Lung (tissue), 17 donors: ENCODE measurements at places on chromosomes 3 and 15. TPM values are rescaled to one million over a fixed set of nuclear protein-coding genes. Genes with fewer than 3 reads are reported as not detected.

Gene DPPA2
- total RNA-seq, result not detected

Gene GADL1
- total RNA-seq, result 0.06 TPM

Gene CEMIP
- total RNA-seq, result 3.6 TPM

Gene ANKRD63
- total RNA-seq, result not detected

GRCh38 chr15:53458736-53459135 lies 300.7 kb downstream of the WDR72 start:
- no peak for DNase-seq

DNA sequence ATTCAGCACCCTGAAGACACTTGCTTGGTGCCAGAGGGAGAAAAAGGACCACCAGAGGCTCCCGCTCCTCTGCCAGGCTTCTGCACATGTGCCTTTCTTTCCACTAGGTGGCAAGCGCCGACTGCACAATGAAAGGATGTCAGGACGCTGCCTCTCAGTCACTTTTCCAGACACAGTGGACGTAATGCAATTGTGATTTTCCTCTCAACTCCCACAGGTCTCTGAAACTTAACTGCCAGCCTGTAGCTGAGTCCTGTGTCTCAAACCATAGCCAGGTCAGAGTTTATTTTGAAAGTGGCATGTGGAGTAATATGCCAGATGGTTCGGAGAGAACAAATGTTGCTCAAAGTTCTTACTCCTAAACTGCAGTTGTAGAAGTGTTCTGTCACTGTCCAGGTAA lies 162.9 kb downstream of the ITPR1 start:
- peak; percentile 78 for DNase-seq

DNA sequence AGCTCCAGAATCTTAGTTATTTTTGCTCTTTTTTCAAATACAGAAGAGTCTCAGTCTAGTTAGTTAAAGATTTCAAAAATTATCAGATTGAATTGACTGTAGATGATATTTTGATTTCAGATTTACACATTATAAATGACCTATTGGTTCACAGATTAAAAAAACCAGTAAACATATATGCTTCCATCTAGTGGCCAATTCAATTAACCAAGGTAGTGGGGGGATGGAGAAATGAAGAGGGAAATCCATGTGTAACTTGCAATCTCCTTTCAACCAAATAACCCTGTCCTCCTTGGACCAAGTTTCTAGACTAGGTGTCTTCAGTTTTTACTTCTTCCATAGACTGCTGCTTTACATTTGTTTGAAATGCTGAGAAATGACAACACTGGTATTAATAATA lies 789.8 kb downstream of the ROBO1 start:
- no peak for DNase-seq

GRCh38 chr3:59150039-59150438 lies 100.2 kb upstream of the CFAP20DC start:
- no peak for DNase-seq

DNA sequence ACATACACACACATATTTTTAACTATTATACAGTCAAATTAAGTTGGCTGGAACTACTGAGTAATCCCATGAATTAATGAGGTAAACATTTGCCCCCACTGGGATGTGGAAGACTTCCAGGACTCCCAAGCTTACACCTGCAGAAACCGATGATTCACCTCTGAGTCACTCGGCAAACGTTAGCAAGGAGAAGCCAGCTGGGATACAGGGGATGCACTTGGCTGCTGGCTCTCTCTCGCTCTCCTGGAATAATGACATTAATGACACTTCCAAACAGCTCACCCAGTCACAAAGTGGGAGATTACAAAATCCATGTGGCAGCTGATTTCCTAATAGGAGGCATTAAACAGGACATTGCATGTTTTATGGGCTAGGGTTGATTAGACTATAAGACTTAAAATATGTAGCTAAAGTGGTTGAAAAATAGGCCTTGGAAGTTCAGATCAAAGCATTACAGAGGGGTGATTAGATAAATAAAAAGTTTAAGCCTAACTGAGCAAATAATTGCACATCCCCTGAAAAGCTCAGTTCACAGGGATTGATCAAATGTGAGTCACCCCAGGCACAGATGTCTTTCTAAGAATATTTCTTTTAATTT lies 500.9 kb downstream of the SOX2 start:
- DNase-seq, result peak; percentile 63

DNA sequence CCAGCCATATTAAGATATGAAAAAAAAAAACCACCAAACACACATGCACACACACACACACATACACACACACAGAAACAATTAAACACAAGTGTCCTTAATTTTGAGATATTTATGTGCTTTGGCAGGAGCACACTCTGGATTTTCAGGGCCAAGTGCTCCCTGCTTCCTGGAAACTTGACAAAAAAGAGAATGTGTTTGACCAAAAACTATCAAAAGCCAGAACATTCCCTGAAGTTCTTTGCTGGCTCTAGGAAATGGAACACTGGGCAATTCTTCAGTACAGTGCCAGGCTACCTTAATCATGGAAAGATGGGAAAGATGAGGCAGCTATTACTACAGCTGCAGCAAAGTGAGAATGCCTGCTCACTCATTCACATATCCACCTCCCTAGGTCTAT lies 44.6 kb downstream of the P3H2 start:
- DNase-seq, result peak; percentile 57

DNA sequence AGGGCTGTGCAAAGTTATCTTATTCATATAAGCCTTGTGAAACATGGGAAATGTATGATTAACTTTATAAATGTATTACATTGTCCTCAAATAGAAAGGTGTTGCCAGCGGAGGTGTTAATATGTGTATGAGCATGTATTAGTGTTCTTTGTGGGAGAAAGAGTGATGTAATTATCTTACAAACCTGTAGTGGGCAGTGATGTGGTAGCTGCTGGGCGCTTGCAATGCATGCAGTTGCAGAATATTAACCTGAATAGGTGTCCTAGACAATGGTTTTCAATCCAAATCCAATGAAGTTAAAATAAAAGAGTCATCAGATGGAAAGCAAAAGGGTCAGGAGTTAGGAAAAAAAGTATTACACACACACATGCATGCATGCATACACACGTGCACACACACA lies 881.3 kb upstream of the CADM2 start:
- DNase-seq, result no peak

GRCh38 chr15:89172921-89173320 lies 48.5 kb downstream of the RLBP1 start:
- no peak for DNase-seq

GRCh38 chr3:97930018-97930417 lies 42.2 kb downstream of the RIOX2 start:
- no peak for DNase-seq
